ENCODE measurements at places on chromosomes 6 and 20. TPM values are rescaled to one million over a fixed set of nuclear protein-coding genes. Genes with fewer than 3 reads are reported as not detected.

GRCh38 chr20:62282877-62283503 lies 19.8 kb upstream of the ADRM1 start:
- no peak for DNase-seq

DNA sequence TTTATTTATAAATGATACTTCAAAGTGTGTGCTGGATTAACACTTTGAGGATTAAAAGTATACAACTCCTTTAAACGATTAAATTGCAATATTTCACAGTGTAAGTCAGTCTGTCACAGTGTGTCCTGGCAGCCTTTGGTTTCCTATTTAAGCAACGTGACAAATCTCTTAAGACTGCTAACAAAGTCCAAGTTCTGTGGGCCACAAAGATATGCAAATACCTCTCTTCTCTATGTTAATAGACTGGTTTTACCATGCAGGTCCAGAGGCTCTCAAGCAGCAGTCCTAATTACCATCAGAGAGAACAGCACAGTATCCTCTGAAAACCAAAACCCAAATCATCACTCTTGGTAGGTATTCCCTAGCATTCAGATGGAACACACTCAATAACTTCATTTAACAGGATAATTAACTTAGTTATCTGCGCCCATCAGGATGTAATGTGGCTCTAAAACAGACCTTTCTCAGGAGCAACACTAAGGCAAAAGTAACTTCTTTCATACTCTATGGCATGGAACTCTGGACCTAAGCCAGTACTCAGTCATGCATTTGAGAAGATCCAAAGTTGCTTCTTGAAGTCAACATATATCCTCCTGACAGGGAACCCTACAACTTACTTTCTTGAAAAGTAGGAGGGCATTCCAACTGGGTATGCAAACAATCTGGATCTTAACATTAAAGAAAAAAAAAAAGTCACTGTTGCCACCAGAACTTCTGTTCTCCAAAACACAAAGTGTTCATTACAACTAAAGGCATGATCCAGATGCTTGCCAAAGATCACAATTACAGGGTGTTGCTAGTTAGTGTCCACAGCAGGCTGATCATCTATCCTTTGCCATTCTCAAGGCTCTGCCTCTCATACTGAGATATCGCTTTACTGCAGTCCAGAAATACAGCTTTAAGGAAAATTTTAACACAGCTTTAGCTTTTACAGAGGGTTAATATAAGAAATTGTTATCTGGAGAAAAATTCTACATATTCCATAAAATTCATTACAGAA lies 53.2 kb downstream of the MAN1A1 start:
- no peak for DNase-seq

Gene HSPA1L
- total RNA-seq = 1.6 TPM

GRCh38 chr6:35091346-35092083 lies 49.6 kb downstream of the TCP11 start:
- DNase-seq = no peak

DNA sequence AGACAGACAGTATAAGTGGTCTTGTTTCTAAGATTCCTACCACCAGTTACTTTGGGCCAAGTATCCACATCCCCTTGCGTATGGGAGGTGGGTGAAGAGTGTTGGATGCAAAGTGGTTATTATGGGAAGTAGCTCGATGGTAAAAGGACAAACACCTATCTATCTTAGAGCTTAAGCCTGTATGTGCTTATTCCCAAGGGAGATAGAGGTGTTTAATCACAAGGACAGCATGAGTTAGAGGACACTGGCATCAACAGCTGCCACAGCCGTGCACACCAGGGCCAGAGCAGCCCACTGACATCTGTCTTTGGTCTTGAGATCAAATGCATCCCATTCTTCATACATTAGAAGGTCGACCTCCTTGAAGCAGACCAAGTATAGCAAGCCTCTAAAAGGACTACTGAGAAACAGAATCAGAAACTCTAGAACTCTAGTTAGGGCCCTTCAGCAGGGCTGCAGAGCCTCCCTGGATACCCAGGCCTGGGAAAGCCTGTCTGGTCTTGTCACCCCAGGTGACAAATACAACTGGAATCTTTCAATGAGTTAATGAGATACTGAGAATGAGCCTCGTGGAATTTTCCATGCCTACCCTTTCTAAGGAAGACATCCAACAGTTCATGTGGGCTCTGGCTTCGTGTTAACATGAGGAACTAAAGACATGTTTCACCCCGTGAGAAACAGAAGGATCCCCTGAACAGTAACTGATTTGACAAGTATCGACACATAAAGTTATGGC lies 28.7 kb downstream of the TXNDC5 start:
- DNase-seq = no peak
